Skin of body (tissue), 3 donors: ENCODE measurements at places on chromosomes 2 and 18. TPM values are rescaled to one million over a fixed set of nuclear protein-coding genes. Genes with fewer than 3 reads are reported as not detected.
A peak's percentile ranks its signal among the peaks of the same experiment; 100 is the strongest.

GRCh38 chr18:25786758-25787157, 303.7 kb downstream of the SS18 start:
- DNase-seq: no peak

DNA sequence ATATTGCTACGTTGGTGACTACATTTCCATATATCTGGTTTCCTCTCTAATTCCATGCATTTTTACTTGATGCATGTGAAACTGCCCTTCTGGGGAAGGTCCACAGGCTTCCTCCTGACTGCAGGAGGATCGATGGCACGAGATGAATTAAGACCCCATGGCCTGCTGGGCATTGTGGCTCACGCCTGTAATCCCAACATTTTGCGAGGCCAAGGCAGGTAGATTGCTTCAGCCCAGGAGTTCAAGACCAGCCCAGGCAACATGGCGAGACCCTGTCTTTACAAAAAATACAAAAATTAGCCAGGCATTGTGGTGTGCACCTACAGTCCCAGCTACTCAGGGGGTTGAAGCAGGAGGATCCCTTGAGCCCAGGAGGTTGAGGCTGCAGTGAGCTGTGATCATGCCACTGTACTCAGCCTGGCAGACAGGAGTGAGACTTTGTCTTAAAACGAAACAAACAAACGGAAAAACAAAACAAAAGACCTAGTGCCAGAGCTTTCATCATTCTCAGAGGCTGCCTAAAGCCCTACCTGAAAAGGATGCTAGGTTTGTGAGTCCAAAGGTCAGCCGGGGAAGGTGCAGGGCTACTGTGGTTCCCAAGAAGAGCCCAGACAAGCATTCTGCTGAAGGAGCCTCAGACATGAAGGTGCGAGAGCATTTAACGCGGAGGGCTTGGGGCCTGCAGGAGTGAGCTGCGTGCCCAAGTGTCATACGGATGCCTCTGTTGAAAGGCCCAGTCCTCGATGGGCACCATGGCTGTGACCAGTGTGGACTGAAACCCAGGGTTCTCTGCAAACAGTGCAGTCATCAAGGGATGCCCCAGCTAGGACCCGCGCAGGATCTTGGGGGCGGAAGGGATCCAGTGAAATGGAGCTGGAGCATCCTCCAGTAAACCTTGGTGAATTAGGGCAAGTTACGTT, 21.6 kb downstream of the GPR55 start:
- no peak for DNase-seq

UGT1A10 gene
- not detected for total RNA-seq

DNA sequence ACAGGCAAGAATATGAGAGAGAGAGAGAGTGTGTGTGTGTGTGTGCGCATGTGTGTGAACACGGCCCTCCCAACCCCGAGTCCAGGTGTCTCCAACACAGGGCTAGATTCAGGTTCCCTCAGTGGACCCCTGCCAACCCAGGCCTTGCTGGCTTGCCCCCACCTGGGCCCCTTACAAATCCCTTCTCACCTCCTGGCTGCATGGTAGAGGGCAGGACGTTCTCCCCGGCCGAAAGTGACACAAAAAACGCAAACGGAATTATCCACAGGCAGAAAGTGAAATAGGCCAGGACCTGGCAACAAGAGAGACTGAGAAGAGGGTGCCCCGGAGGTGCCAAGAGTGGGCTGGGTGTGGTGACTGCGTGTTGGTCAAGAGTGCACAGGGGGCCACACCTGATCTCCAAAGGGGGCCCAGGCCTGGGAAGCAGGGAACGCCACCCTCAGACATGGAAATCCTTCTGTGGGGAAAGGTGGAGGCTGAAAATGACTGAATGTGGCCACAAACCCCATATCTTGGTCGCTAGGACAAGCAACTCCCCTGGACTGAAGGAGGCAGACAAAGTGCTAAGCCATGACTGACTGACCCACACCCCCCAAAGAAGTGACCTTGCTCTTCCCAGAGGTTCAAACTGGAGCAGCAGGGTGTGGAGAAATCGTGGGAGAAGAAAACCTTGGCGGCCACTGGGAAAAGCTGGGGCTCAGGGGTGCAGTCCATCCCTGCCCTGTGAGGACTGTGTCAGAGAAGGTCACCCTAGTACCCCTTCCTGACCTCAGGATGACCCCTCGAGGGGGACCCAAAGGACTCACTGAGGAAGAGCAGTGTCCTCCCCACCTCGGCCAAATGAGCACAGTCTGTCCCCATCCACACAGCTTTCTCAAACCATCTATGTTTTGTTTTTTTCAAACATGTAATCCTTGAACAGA, 5.7 kb downstream of the TEX261 start:
- no peak for DNase-seq

DNA sequence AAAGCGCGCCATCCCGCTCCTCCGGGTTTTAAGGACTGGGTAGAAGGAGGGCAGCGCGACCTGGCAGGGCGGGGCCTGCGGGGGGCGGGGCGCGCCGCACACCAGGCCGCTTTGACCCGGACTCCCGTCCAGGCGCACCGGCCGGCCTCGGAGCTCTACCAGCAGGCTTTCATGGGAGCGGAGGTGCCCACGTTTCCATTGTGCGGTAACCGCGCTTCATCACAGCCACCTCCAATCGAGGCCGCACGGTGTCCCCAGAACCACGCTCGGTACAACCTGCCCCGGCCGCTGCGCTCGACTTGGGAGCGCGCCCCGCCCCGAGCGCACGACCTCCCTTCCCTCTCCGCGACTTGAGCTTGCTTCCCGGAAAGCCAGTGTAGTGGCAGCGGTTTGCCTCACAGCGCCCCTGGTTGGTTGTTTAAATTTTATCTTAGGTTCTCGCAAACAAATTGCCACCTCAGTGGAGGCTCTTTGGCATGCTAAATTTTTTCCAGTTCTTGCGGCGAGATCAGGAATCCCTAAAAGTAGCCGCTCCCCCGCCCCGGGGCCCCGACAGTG, 280 bp upstream of the CYP1B1 start:
- peak; percentile 34 for DNase-seq

- no peak for DNase-seq
Observed at GRCh38 chr2:99772591-99773331, 282.9 kb upstream of the REV1 start.

NEU4 gene
- total RNA-seq: 0.30 TPM

GRCh38 chr2:117917223-117917917, 96.5 kb downstream of the CCDC93 start:
- DNase-seq: no peak

DNA sequence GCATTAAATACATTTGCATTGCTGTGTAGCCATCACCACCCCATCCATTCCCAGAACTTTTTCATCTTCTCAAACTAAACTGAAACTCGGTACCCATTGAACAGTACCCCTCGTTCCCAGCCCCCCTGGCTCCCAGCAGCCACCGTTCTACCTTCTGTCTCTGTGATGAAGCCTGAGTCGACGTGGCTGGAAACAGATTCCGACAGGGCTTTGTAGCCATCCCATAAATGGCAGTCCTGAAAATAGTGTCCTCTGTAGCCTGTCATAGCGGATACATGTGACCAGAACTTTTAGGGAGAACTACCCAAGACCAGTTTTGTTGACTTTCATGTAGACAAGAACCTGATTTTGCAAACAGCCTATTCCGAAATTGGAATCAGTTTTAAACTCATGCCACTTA, 59.1 kb downstream of the TSHZ1 start:
- no peak for DNase-seq

ZNG1B gene
- total RNA-seq: 33.0 TPM

ALPI gene
- total RNA-seq: not detected

DNA sequence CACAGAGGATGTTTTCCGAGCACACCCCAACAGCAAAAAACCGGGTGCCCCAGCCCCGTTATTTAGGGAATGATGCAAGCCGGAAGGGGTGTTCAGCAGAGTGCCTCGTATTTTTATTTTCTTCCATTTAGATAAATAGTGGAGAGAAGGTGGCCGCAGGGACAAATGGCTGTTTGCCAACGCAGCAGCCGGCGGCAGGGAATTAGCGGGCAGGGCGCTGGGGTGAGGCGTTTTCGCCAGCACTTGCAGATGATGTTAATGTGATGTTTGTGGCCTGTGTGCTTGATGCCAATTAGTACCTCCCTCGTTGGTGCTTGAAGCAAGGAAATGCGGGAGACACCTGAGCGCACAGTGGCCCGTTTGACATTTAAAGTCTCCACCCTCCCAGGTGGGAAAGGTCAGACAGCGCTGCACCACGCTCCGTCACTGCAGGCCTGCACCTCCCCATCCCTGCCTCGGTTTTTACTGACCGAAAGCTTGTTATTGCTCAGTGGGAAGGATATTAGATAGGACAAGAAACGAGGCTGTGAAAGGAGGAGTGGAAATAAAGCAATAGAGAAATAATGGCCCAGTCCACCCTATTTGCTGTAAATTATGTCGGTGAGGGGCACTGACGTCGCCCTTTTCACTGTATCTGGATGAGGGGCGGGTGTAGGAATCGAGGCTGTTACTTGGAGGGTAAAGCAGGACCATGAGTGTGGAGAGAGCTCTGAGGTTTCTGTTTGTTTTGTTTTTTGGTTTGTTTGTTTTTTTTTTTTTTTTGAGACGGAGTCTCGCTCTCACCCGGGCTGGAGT, 39.1 kb downstream of the NFATC1 start:
- no peak for DNase-seq
